Activated CD4-positive, alpha-beta T cell treated with anti-CD3 and anti-CD28 coated beads, Interleukin-2, amount 10 ng/mL, durations not matched to agents 24 days and 14 days (primary cell): ENCODE measurements at places on chromosomes 6 and 20. TPM values are rescaled to one million over a fixed set of nuclear protein-coding genes. Genes with fewer than 3 reads are reported as not detected.

GRCh38 chr20:54668271-54669039 lies 193.1 kb downstream of the DOK5 start:
- H3K36me3 ChIP-seq, result no peaks in the 10 kb centered on the region
- H3K4me1 ChIP-seq, result peaks cover 5% of the 10 kb centered on the region
- no peak overlapping the region for H3K27ac ChIP-seq
- DNase-seq, result peak; percentile 76
- peak overlapping the region; percentile 42 for H3K4me3 ChIP-seq
- peaks cover 12% of the 10 kb centered on the region for H3K27me3 ChIP-seq

DNA sequence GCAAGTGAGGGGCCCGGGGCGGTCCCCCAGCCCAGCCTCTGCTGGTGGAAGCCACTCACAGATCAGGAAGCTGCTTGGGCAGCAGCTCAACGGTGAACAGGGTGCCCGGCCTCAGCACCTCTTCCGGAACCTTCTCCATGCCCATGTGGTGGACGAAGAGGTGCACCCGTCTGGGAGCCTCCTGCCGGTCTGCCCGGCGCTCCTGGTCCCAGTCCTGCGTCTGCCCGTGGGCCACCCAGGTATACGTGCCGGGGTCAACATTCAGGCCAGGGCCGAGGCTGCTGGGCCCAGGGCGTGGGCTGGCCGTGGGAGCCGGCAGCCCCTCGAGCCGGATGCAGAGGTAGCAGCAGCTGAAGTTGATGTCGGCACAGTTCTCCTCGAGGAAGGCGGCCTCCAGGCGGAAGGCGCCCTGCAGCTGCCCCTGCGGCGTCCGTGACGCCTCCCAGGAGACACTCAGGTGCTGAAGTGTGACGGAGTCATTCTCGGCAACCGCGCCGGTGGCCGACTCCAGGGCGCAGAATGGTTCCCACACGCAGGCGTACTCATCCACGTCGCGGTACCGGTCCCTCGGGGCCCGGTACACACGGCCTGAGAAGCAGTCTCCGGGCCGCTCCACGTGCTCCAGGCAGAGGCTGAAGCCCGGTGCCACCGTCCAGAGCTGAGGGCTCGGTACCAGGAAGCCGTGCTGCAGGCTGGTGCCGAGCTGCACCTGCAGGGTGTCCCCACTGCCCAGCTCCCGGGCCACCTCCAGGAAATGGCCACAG lies 8.7 kb downstream of the FNDC11 start:
- no peak overlapping the region for H3K4me3 ChIP-seq
- H3K4me1 ChIP-seq, result peaks cover 4% of the 10 kb centered on the region
- peaks cover 22% of the 10 kb centered on the region for H3K36me3 ChIP-seq

- no peak overlapping the region for H3K4me3 ChIP-seq
- no peaks in the 10 kb centered on the region for H3K4me1 ChIP-seq
Observed at GRCh38 chr6:133631421-133631820, 257.5 kb upstream of the TCF21 start.

The FLRT3 gene
- total RNA-seq, result not detected in 2 replicates

DNA sequence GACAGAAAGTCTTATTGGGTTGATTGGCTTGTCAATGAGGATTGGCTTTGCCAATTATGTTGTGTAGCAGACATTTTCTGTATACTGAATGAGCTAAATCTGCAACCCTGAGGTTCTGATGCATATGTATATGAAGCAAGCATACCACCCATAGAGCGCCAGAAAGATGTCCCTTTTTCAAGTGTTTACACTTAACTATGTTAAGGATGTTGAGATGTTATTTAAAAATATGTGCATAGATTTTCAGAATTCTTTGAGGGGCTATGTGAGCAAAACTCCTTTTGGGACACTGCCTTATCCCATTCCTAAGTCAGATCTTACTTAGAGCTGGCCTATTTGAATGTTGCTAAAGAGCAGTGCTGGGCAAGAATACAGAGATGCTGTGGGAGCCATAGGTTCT lies 1.9 kb downstream of the AIG1 start:
- peaks cover 23% of the 10 kb centered on the region for H3K4me1 ChIP-seq
- H3K27me3 ChIP-seq, result no peaks in the 10 kb centered on the region
- no peak overlapping the region for H3K27ac ChIP-seq
- no peak overlapping the region for H3K4me3 ChIP-seq
- peak; percentile 45 for DNase-seq

- no peaks in the 10 kb centered on the region for H3K27me3 ChIP-seq
- H3K4me3 ChIP-seq, result no peak overlapping the region
- H3K4me1 ChIP-seq, result peaks cover 1% of the 10 kb centered on the region
Observed at GRCh38 chr6:14848019-14848418, 397.9 kb upstream of the JARID2 start.

DNA sequence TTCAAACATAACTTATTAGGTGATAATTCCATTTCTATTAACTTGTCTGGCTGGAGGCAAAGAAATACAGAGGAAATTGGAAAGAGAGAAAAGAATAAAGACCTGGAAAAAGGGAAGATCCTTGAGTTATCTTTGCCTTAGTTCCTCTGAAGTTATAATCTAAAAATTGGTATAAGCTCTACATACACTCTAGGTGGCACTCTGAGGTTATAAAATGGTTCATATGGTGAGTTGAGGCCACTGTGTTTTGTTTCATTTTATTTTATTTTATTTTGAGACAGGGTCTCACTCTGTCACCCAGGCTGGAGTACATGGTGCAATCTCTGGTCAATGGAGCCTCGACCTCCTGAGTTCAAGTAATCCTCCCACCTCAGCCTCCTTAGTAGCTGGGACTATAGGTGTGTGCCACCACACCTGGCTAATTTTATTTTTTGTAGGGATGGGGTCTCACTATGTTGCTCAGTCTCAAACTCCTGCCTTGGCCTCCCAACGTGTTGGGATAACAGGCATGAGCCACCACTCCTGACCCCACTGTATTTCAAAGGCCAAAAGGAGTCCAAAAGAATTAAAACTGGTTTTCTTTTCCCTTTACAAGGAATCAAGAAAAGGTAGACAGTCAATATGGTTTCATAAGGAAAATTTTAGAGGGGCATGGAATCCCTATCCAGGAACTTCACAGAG lies 19.4 kb downstream of the GPX6 start:
- no peak overlapping the region for H3K27ac ChIP-seq
- no peaks in the 10 kb centered on the region for H3K36me3 ChIP-seq
- peaks cover 35% of the 10 kb centered on the region for H3K27me3 ChIP-seq
- DNase-seq, result no peak

DNA sequence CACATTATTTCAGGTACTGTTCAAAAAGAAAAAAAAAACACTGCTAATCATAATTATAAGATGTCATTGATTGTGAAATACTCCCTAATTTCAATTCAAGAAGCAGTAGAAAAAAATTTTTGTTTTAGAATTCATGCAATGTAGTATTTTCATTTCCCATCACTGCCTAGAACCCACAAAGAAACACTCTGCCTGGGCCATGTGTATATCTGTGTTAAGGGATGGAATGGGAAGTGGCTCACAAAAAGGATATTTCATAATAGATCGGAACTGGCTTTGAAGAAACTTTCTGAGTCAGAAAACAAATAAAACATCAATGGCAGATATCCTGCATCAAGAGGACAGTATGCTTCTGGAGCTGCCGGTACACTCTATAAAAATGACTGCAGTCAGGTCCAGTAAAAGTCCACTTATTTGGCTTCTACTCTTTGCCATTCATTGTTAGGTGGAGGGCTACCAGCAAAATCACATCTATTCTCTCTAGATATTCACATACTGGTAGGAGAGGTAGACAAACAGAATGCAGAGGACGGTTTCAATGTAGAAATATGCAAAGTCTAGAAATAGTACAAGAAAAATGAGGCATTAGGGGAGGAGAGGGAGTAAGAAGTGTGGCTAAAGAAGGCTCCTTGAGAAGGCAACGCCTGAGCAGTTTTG lies 135.0 kb upstream of the TNFAIP3 start:
- H3K4me1 ChIP-seq, result peaks cover 17% of the 10 kb centered on the region
- DNase-seq, result no peak
- peaks cover 6% of the 10 kb centered on the region for H3K27me3 ChIP-seq
- no peak overlapping the region for H3K27ac ChIP-seq
- H3K36me3 ChIP-seq, result no peaks in the 10 kb centered on the region

GRCh38 chr6:154092326-154092962 lies 53.4 kb downstream of the OPRM1 start:
- DNase-seq, result no peak
- H3K4me3 ChIP-seq, result no peak overlapping the region
- no peaks in the 10 kb centered on the region for H3K36me3 ChIP-seq

DNA sequence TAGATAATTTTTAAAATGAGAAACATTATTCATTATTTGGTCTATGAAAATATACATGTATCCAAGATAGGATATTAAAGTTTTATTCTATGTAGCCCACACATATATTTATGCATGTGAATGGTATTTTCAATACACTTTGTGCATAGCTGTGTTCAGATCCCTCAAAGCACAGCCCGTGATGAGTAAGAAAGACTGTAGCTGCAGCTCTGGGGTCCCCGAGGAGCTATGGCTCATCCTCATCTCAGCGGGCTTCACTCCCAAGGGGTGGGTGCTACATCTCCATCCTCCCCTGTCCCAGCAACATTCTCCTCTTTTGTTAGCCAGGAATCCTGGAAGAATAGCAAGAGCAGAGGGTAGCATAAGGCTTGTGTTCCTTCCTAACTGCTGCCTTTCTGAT lies 130.8 kb downstream of the SAMD5 start:
- H3K4me1 ChIP-seq, result no peaks in the 10 kb centered on the region
- H3K27me3 ChIP-seq, result no peaks in the 10 kb centered on the region
- H3K36me3 ChIP-seq, result no peaks in the 10 kb centered on the region
- no peak for DNase-seq
- no peak overlapping the region for H3K4me3 ChIP-seq

- no peak for DNase-seq
- peaks cover 7% of the 10 kb centered on the region for H3K27me3 ChIP-seq
- peaks cover 2% of the 10 kb centered on the region for H3K4me1 ChIP-seq
Observed at GRCh38 chr6:149831308-149831820, 32.8 kb downstream of the LRP11 start.

- peaks cover 9% of the 10 kb centered on the region for H3K27me3 ChIP-seq
- no peak overlapping the region for H3K27ac ChIP-seq
- H3K36me3 ChIP-seq, result no peaks in the 10 kb centered on the region
- DNase-seq, result no peak
- no peaks in the 10 kb centered on the region for H3K4me1 ChIP-seq
Observed at GRCh38 chr20:8089668-8090067, 42.4 kb upstream of the PLCB1 start.

The C20orf202 gene
- total RNA-seq, result 0.12 TPM in 1 of 2 replicates, not detected in the other

The C6orf132 gene
- 0.21 and 0.40 TPM in 2 replicates for total RNA-seq

- H3K36me3 ChIP-seq, result peaks cover 71% of the 10 kb centered on the region
- no peak overlapping the region for H3K27ac ChIP-seq
- H3K4me1 ChIP-seq, result peaks cover 5% of the 10 kb centered on the region
- no peak overlapping the region for H3K4me3 ChIP-seq
- H3K27me3 ChIP-seq, result no peaks in the 10 kb centered on the region
- DNase-seq, result no peak
Observed at GRCh38 chr20:56520180-56520579, 4.4 kb upstream of the FAM209A start.

DNA sequence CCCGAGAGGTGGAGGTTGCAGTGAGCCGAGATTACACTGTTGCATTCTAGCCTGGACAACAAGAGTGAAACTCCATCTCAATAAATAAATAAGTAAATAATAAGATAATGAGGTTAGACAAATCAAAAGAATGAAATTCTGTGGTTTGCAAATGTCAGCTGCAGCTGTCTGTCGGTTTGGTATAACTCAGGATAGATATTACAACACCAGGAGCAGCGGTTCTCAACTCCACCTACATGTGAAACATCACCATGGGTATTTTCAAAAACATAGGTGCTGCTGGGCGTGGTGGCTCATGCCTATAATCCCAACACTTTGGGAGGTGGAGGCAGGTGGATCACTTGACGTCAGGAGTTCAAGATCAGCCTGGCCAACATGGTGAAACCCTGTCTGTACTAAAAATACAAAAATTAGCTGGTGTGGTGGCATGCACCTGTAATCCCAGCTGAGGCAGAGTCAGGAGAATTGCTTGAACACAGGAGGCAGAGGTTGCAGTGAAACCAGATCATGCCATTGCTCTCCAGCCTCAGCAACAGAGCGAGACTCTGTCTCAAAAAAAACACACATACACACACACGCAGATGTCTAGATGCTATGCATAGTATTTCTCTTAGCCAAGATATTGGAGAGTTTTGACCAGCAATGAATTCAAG lies 126.1 kb upstream of the LAMP5 start:
- no peak overlapping the region for H3K4me3 ChIP-seq
- no peak for DNase-seq
- H3K27ac ChIP-seq, result no peak overlapping the region
- H3K4me1 ChIP-seq, result no peaks in the 10 kb centered on the region
- no peaks in the 10 kb centered on the region for H3K36me3 ChIP-seq
- no peaks in the 10 kb centered on the region for H3K27me3 ChIP-seq

GRCh38 chr6:111173341-111173740 lies 86.0 kb downstream of the SLC16A10 start:
- no peak for DNase-seq
- no peak overlapping the region for H3K4me3 ChIP-seq
- H3K27ac ChIP-seq, result no peak overlapping the region
- H3K27me3 ChIP-seq, result no peaks in the 10 kb centered on the region

The SCRT2 gene
- total RNA-seq, result not detected in 2 replicates

- no peak overlapping the region for H3K27ac ChIP-seq
- H3K4me1 ChIP-seq, result no peaks in the 10 kb centered on the region
- H3K4me3 ChIP-seq, result no peak overlapping the region
- H3K27me3 ChIP-seq, result no peaks in the 10 kb centered on the region
Observed at GRCh38 chr6:162644153-162644552, 83.4 kb downstream of the PRKN start.
